ENCODE measurements at places on chromosomes 13 and 19. TPM values are rescaled to one million over a fixed set of nuclear protein-coding genes. Genes with fewer than 3 reads are reported as not detected.

CALR3 gene
- total RNA-seq, result 0.50 TPM

CHAF1A gene
- total RNA-seq, result 126 TPM

SYNGR4 gene
- not detected for total RNA-seq

CYP4F3 gene
- 0.14 TPM for total RNA-seq

ZNF132 gene
- total RNA-seq, result 2.7 TPM

MPND gene
- total RNA-seq, result 28.3 TPM

HIPK4 gene
- total RNA-seq, result 0.31 TPM

PNMA8B gene
- total RNA-seq, result 3.6 TPM

APOC4 gene
- total RNA-seq, result not detected

- no peak overlapping the region for H3K27ac ChIP-seq
- H3K27me3 ChIP-seq, result no peaks in the 10 kb centered on the region
- DNase-seq, result no peak
- no peak overlapping the region for H3K4me3 ChIP-seq
These were observed 717.3 kb downstream of the DACH1 start for GRCh38 chr13:71149498-71150363.

DNA sequence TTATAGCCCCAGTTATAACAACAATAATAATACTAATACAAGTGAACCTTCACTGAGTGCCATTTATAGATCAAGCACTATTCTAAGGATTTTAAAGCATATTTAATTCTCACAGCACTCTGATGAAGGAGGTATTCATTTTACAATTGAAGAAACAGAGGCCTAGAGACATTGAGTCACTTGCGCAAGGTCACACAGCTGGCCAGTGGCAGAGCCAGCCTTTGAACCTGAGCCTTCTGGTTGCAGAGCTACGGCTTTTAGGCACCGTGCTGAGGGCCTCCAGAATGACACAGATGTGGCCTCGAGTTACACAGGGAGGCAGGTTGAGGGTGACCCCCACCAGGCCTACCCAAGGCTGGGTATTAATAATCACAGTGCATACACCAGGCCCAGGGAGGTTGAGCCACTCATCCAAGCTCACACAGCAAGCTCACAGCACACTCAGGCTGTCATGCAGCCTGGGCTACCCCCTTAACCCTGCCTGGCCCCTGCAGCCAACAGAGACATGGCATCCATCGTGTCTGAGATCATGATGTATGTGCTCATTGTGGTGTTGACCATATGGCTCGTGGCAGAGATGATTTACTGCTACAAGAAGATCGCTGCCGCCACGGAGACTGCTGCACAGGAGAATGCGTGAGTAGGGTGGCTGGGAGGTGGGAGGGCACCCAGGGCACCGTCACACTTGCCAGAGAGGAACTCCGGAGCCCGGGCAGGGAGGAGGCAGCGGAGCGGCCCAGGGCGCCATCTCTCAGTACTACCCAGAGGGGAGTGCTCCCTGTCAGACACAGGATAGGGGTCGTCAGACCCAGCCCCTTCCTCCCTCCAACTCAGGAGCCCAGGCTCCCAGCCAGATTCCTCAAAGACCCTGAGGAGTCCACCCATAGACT, 2.7 kb upstream of the HPN start:
- peaks cover 11% of the 10 kb centered on the region for H3K27me3 ChIP-seq
- no peak overlapping the region for H3K4me3 ChIP-seq
- H3K4me1 ChIP-seq, result peaks cover 32% of the 10 kb centered on the region
- H3K27ac ChIP-seq, result peak overlapping the region; percentile 65
- no peak for DNase-seq

- H3K4me1 ChIP-seq, result no peaks in the 10 kb centered on the region
- peaks cover 62% of the 10 kb centered on the region for H3K36me3 ChIP-seq
- no peaks in the 10 kb centered on the region for H3K27me3 ChIP-seq
These were observed 58.3 kb downstream of the RAB20 start for GRCh38 chr13:110503037-110503901.

DNA sequence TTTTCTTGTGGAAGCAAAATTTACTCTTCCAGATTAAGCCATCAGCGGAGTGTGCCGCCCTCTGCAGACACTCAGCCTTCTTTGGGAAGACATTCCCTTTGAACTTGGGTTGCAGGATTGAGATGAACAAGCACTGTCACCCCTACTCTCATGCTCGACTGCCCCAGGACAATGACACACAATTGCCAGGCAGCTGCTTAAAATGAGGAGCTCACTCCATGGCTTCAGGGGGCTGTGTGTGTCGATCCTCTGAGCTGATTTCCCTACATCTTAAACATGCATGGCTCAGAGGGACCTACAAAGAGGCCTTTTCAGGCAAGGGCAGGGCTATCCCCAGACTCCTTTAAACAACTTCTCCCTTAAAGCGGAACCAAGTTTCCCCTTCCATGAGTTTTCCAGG, 107.5 kb upstream of the MBNL2 start:
- H3K4me3 ChIP-seq, result no peak overlapping the region
- H3K27ac ChIP-seq, result no peak overlapping the region
- DNase-seq, result no peak

DNA sequence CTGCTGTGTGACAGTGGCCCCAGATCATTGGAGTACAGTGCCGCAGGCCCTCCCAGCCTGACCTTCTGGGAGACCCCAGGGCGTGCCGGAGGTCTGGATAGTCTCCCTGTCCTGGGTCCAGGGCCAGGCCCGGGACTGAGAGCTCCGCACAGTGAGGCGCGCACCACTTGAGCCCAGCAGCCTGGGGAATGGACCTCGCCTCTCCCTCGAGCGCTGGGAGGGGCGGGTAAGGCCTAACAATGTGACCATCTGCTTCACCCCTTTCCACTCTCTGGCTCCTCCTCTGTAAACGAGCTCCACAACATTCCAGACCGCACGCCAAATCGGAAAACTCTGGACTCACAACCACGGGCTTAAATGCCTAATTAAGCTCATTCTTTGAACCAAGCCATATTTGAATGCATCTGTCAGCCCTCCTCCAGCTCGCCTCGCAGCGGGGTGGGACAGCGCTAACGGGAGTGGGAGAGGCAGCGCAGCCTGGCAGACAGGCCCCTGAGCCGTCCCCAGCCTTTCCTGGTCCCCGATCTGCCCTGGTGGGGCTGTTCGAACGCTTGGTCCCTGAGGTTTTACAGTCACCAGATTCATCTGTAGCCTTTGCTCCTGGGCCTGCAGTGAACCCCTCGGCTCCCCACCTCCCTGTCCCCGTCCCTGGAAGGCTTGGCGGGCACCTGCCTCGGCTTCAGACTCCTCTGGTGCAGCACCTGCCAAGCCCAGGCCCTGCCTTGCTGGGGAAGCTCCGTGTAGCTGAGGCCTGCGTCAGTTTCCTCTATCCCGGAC, 120.7 kb upstream of the VSTM2B start:
- peaks cover 20% of the 10 kb centered on the region for H3K4me1 ChIP-seq
- H3K27me3 ChIP-seq, result peaks cover 4% of the 10 kb centered on the region
- H3K27ac ChIP-seq, result no peak overlapping the region
- H3K36me3 ChIP-seq, result no peaks in the 10 kb centered on the region
- H3K4me3 ChIP-seq, result peak overlapping the region; percentile 20

GRCh38 chr19:54165222-54165621, 5.7 kb upstream of the LENG1 start:
- H3K4me1 ChIP-seq, result peaks cover 27% of the 10 kb centered on the region
- H3K27me3 ChIP-seq, result peaks cover 43% of the 10 kb centered on the region
- no peak overlapping the region for H3K4me3 ChIP-seq

DNA sequence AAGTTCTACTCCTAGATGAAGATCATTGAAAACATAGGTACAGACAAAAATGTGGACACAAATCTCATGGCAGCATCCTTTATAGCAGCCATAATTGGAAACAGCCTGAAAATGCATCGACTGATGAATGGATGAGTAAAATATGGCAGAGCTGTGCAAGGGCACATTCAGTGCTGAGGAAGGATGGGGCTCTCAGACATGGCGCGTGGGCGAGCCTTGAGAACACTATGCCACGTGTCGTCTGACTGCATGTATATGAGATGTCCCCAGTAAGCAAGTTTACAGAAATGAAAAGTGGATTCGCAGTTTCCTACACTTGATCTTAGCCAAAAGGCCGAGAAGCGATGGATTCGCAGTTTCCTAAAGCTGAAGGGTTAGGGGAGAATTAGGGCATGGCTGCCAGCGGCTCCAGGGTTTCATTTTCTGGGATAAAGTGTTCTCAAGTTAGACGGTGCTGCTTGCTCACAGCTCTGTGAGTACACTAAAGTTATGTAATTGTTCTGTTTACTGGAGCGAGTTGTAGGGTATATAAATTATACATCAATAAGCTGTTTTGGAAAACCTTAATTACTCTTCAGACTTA, 78.0 kb downstream of the RAB20 start:
- peaks cover 28% of the 10 kb centered on the region for H3K36me3 ChIP-seq
- H3K4me3 ChIP-seq, result no peak overlapping the region
- no peaks in the 10 kb centered on the region for H3K27me3 ChIP-seq
- H3K27ac ChIP-seq, result peak overlapping the region; percentile 81
- DNase-seq, result no peak

GRCh38 chr13:77892491-77892890, 26.1 kb downstream of the EDNRB start:
- H3K4me1 ChIP-seq, result peaks cover 29% of the 10 kb centered on the region
- peak overlapping the region; percentile 34 for H3K27ac ChIP-seq
- DNase-seq, result no peak
- no peak overlapping the region for H3K4me3 ChIP-seq
- H3K36me3 ChIP-seq, result peaks cover 4% of the 10 kb centered on the region

- DNase-seq, result no peak
- peaks cover 9% of the 10 kb centered on the region for H3K36me3 ChIP-seq
- no peaks in the 10 kb centered on the region for H3K27me3 ChIP-seq
- H3K27ac ChIP-seq, result peak overlapping the region; percentile 91
- peaks cover 25% of the 10 kb centered on the region for H3K4me1 ChIP-seq
These were observed 1.3 kb upstream of the ISYNA1 start for GRCh38 chr19:18439025-18439909.

DNA sequence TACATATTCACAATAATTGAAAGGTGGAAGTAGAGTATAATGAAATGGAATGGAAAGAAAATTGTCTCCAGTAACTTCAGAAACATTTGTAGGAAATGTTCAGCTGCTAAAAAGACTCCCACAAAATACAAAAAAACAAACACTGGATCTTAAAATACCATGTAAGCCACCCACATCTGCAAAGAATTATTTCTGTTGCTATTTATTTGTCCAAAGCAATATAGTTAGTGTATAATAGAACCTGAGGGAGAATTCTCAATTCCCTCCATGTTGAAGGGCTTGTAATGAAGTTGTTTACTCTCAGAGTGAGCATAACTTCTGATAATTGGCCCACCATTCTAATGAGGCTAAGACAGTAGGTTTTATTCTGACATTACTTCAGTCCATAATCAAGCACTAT, 37.4 kb upstream of the KLF12 start:
- H3K27me3 ChIP-seq, result no peaks in the 10 kb centered on the region
- H3K27ac ChIP-seq, result no peak overlapping the region
- no peak for DNase-seq
- no peaks in the 10 kb centered on the region for H3K36me3 ChIP-seq

DNA sequence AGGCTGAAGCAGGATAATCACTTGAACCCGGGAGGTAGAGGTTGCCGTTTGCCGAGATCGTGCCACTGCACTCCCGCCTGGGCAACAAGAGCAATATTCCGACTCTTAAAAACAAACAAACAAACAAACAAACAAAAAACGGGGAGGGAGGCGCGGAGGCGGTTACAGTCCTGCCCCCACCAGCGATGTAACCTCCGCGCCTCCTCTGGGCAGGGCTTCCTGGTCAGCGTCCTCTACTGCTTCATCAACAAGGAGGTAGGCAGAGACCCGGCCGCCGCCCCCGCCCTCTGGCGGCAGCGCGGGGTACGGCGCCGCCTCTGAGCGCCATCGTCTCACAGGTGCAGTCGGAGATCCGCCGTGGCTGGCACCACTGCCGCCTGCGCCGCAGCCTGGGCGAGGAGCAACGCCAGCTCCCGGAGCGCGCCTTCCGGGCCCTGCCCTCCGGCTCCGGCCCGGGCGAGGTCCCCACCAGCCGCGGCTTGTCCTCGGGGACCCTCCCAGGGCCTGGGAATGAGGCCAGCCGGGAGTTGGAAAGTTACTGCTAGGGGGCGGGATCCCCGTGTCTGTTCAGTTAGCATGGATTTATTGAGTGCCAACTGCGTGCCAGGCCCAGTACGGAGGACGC, 10.2 kb downstream of the SNRPD2 start:
- H3K36me3 ChIP-seq, result peaks cover 18% of the 10 kb centered on the region
- peaks cover 38% of the 10 kb centered on the region for H3K27me3 ChIP-seq
- H3K27ac ChIP-seq, result no peak overlapping the region
- peak overlapping the region; percentile 65 for H3K4me3 ChIP-seq
- peak; percentile 93 for DNase-seq

DNA sequence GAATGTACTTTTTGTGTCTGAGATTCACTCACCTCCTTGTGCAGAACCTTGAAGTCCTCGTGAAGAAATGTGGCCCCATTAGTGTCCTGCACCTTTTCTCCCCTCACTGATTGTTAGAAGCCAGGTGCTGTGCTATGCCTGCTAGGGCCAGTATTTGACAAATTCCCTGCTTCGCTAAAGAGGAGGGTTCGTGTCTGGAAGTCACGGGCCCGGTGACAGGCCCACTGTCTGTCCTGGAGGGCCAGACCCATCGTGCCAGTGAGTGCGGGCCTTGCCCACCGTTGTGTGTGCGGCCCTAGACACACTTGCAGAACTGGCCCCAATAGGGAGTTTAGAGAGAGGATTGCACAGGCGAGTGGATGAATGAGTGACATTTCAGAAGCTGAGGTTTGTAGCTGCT, 36.8 kb upstream of the GAS6 start:
- H3K27ac ChIP-seq, result no peak overlapping the region
- H3K36me3 ChIP-seq, result no peaks in the 10 kb centered on the region
- no peak for DNase-seq
- no peaks in the 10 kb centered on the region for H3K4me1 ChIP-seq

- H3K4me3 ChIP-seq, result no peak overlapping the region
- H3K4me1 ChIP-seq, result peaks cover 17% of the 10 kb centered on the region
- no peak for DNase-seq
- no peaks in the 10 kb centered on the region for H3K36me3 ChIP-seq
These were observed 94.5 kb upstream of the TM9SF2 start for GRCh38 chr13:99406799-99407201.

- peaks cover 15% of the 10 kb centered on the region for H3K27me3 ChIP-seq
- no peak for DNase-seq
- H3K36me3 ChIP-seq, result no peaks in the 10 kb centered on the region
- H3K4me1 ChIP-seq, result peaks cover 37% of the 10 kb centered on the region
- H3K27ac ChIP-seq, result peak overlapping the region; percentile 71
- peak overlapping the region; percentile 93 for H3K4me3 ChIP-seq
These were observed 473 bp upstream of the ITM2B start for GRCh38 chr13:48232420-48233045.

GRCh38 chr13:80382576-80382975, 41.6 kb upstream of the SPRY2 start:
- H3K27me3 ChIP-seq, result no peaks in the 10 kb centered on the region
- H3K27ac ChIP-seq, result no peak overlapping the region
- DNase-seq, result no peak
- no peaks in the 10 kb centered on the region for H3K36me3 ChIP-seq
- H3K4me3 ChIP-seq, result no peak overlapping the region

DNA sequence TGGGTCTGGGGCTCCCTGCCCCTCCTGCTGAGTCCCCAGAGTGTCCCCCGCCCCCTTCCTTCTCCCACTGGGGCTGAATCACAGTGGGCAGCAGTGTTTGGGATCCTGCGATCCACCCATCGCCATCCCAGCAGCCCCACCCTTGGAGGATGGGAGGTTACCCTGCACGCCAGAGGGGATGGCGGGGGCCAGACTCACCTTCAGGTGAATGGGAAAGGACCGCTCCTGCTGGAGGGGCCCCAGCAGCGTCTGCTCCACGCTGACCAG, 569 bp downstream of the DLEU7 start:
- H3K4me1 ChIP-seq, result peaks cover 26% of the 10 kb centered on the region
- peaks cover 24% of the 10 kb centered on the region for H3K27me3 ChIP-seq
- peak overlapping the region; percentile 67 for H3K4me3 ChIP-seq
- 0 out of 2 replicates have a peak, but pooled peaks cover 7% of the 10 kb centered on the region for H3K36me3 ChIP-seq
- no peak overlapping the region for H3K27ac ChIP-seq

- H3K36me3 ChIP-seq, result no peaks in the 10 kb centered on the region
- no peak overlapping the region for H3K4me3 ChIP-seq
- no peak overlapping the region for H3K27ac ChIP-seq
- DNase-seq, result no peak
These were observed 24.3 kb downstream of the ARHGEF7 start for GRCh38 chr13:111139452-111139851.
